IMR-90 (cell line): ENCODE measurements at places on chromosomes 1 and 21. TPM values are rescaled to one million over a fixed set of nuclear protein-coding genes. Genes with fewer than 3 reads are reported as not detected.

Gene DMBX1
- total RNA-seq, result not detected in 2 replicates

Gene FGR
- total RNA-seq, result not detected in 2 replicates

Gene ITGB3BP
- 8.1 and 15.8 TPM in 2 replicates for total RNA-seq

Gene LHX8
- total RNA-seq, result not detected in 2 replicates

Gene SCP2
- 70.4 and 140 TPM in 2 replicates for total RNA-seq
